ENCODE measurements at places on chromosomes 1 and 21.

DNA sequence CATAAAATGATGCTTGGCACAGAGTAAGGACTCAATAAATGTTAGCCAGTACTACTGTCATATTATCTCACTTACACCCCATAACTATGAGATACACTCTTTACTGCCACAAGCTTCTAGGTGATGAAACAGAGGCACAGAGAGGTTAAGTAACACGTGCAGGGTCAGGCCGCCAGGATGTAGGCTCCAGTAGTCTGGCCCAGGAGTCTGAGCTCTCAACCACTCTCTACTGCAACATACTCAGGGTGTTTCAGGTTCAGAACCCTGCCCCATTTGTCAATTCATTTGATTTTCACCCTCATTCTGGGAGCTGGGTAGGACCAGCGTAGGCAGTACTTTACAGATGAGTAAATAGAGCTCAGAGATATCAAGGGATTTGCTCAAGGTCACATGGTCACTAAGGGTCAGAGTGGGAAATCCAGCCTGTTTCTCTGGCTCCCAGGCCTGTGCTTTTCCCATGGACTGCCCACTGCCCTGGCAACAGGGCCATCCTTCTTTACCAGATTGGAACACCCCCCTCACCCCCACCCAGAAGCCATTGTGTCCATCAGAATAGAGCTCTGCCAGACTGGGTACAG lies 21.2 kb downstream of the IQGAP3 start:
- no peak for DNase-seq

GRCh38 chr1:164601399-164602100 lies 42.6 kb downstream of the PBX1 start:
- DNase-seq = no peak

- peak; percentile 83 for DNase-seq
Measured at GRCh38 chr1:40665335-40666171, at the start of gene RIMS3. Gene RIMS3, minus strand, starts transcription at chr1:40665682. Its CDS starts 23,757 bp downstream, at chr1:40641925.

DNA sequence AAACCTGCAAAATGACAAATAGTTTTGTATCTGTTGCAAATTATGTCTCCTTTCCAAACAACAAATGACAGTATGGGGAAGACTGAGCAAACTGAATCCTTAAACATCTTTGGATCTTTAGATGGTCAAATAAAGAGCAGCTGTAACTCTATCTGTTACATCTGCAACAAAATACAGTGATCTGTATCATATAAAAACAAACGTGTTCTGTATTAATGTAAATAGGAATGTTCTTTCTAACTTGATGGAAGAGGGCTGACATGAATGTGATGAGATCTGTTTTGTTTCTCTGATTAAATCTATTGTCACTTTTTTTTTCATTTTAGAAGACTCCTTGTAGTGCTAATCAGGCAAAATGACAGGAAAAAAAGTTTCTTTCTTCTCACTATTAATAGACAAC lies 159.5 kb downstream of the GPATCH2 start:
- no peak for DNase-seq

- no peak for DNase-seq
Measured at GRCh38 chr1:180156201-180156600, 1.5 kb downstream of the QSOX1 start.

- no peak for DNase-seq
Measured at GRCh38 chr21:15604413-15604812, 125.4 kb upstream of the USP25 start.

GRCh38 chr1:231272173-231272572 lies 31.2 kb downstream of the GNPAT start:
- DNase-seq = no peak

GRCh38 chr1:55257958-55258357 lies 42.8 kb upstream of the USP24 start:
- DNase-seq = peak; percentile 33

DNA sequence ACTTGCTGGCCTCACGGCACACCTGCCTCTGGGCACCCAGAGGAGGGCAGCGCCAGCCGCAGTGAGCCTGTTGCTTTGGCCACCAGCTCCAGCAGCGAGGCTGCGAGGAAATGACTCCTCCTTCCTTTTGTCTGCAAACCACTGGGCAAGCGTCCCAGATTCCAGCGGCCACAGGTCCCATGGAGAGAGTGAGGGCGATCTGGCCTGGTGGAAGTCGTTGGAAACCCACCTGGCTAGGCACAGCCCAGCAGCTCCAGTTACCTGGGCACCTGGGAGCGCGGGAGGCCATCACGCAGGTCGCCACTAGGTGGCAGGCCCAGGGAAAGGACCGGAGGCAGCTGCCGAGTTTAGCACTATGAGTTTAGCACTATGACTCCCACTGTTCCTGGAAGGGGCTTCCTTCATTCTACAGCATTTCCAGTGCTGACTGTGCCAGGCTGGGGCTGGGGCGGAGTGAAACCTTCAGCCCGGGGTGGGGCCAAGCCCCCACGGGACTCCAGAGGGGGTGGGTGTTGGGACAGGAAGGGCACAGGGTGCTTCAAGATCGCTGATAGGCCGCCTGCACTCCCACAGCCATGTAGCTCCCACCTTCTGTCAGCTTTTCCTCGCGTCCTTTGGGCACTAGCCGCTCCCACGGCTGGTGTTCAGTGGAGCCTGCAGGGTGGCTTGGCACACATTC lies 1.1 kb upstream of the ESPN start:
- peak; percentile 58 for DNase-seq

GRCh38 chr1:54352755-54353154 lies 53.4 kb downstream of the SSBP3 start:
- DNase-seq = no peak

- DNase-seq = no peak
Measured at GRCh38 chr1:20430355-20431175, 55.4 kb downstream of the CAMK2N1 start.

DNA sequence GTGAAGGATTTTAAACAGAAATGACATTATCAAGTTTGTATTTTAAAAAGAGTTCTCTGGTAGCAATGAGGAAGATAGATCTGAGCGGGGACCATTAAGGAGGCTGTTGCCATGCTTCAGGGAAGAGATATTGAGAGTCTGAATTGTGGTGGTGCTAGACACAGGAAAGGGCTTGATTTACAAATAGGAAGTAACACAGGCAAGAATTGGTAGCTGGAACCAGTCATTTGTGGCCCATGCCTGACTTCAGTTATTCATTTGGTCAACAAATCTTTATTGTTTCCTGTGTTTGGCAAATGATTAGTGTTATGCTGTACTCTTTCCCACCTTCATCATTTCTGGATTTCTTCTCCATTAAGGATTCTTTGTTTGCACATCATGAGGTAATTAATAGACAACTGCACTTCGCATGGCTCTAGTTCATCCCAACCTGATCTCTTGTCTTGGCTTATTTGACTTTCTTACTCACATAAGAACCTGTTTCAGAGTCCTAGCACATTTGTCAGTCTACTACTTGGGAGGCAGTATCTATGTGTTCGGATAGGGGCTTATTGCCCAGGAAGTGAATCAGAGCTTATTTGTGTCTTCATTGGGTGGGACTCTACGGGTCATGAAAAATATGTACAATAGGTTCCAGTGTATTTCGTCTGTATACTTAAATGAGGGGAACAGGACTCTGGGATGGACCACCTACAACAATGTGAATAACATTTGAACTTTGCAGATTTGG lies 32.3 kb downstream of the EEIG2 start:
- DNase-seq = no peak

DNA sequence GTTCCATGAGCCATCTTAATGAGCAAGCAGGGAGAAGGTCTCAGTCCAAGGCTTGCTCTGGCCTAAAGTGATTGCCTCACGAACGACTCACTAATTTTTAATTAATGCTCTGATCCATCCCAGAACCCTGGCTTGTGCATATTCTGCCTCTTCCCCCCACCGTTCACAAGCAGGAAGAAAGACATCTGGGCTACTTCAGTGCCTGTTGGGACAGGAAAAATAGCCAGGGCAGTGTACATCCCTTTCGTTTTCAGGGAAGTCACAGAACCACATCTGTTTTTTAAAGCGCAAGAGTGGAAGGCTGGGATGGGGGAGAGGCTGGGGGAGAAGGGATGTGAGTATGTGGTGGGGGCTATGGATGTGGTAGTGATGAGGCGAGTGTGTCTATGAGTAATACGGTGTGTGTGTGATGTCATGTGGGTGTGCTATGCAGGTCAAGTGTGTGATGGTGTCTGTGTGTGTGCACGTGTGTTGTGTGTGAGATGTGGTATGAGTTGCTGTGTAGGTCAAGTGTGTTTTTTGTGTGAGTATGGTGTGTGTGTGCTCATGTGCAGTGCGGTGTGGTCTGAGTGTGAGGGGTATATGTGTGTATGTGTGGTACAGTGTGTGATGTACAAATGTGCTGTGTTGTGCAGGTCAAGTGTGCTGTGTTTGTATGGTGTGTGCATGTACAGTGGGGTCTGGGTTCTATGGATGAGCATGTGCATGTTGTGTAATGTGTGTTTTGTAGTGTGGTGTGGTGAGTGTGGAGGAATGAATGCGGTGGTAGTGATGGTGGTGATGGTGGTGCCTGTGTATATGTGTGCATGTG lies 64.9 kb upstream of the SYT6 start:
- DNase-seq = no peak

DNA sequence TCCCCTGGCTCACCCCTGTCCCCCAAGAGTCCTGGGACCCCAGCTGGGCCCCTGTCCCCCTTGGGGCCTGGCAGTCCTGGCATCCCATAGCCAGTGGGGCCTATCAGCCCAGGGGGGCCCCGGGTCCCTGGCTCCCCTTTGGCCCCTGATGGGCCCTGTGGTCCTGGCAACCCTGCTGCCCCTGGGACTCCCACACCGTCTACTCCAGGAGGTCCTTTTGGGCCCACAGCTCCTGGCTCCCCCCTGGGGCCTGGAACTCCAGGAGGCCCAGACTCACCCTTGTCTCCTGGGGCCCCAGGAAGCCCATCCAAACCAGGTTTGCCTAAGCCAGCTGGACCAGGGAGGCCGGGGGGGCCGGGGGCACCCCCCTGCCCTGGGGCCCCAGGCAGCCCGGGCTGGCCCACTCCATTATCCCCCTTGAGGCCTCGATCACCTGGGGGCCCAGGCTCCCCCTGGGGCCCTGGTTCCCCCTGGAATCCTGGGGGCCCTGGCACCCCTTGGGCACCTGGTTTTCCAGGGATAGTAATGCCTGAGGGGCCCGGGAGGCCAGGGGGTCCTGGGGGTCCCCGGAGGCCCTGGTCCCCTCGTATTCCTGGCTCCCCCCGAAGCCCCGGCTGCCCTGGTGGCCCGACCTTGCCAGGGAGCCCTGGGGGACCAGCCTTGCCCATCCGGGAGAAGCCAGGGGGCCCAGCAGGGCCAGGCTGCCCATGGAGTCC lies 10.1 kb downstream of the ADPRS start:
- no peak for DNase-seq

All from GM06990 (cell line).